ENCODE measurements at places on chromosomes 16 and 17.

GRCh38 chr17:49249292-49249794 lies 18.8 kb upstream of the PHOSPHO1 start:
- DNase-seq = no peak

- DNase-seq = no peak
These were observed 69.2 kb downstream of the MAP2K4 start for GRCh38 chr17:12089809-12090384.

DNA sequence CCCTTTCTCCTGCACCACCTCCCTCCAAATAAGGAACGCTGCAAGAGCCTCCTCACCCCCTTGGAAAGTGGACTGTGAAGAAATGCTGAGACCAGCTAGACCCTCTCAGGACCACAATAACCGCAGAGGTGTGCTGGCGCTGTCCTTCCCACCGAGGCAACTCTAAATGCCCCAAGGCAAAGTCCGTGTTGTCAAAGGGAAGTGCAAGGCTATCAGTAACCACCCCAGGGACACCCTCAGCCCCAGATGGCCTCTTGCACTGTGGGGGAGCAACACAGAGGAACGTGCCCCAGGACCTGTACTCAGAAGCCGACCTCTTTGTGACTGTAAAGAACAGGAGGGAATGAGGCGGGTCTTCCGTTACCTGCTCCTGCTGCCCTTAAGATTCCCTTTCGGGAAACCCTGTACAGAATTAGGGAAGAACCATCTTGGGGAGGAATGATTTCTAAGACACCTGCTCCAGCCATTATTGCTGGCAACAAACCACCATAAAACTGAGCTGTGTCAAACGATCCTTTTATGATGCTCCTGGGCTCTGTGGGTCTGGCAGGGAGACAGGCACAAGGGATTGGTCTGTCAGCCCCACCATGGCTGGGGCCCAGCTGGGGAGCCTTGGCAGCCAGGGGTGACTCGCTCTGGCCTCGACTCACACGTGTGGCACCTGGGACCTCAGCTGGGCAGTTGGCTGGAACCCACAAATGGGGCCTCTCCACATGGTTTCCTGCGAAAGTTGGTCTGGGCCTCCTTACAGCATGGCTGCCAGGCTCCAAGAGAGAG lies 14.6 kb upstream of the MED9 start:
- no peak for DNase-seq

DNA sequence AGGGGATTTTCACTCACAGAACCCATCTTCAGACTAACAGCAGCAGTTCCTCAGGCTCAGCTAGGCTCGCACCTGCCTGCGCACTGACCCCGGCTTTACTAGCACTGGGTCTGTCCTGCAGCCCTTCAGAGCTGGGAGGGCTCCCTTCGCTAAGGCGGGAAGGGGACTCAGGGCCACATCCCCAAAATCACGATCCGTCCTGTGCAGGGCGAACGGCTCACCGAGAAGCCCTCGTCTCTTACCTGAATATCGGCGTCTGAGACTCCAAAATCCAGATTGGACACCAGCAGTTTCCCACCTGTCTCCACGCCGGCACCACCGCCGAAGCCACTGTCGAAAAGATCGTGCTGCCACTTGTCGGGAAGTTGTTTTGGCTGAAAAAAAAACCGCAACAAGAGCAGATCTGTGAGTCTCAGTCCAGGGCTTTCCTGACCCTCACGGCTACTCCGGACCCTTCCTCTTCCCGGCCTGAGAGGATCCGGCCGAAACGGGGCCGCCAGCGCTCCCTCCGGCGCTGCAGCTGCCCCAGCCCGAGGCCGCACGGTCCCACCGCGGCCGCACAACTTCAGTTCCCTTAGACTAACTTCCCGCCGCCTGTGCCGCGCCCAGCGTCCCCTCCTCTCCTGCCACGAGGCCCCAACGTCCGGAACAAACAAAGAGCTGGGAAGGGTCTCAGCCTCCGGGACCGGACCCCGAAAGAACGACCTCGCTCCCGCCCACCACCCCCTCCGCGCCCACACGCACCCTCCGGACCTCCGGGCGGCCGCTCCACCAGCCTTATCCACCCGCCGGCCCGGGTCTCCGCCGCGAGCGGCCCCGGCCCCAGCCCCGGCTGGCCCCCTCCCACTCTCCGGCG lies 711 bp downstream of the ALYREF start:
- no peak for DNase-seq

DNA sequence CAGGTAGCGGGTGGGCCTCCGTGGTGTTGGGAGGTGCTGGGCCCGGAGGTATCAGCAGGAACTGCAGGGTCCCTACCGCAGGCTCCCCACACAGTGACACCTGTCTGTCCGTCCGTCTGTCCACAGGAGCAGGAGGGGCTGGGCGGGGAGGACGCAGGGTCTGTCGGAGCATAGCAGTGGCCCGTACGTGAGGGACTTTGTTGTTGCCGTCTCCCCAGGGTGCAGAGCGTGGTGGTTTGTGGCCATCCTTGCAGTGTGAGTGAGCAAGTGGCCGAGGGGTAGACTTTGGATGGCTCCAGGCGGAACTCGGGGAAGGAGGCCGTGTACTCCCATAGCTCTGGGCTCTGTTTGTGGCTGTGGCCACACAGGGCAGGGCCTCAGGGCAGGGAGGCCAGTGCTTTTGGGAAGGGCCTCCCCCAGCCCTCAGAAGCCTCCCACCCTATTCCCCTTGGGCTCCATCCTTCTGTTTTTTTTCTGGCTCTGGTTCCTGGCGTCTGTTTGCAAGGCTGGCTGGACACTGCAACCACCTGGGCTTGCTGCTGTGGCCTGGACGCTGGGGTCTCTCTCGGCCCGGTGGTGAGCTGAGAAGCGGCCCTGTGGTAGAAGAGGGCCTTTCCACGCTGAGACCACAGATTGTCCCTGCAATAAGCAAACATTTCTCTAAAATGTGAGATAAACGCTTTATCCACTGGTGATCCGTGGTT lies 41.0 kb upstream of the ZNF750 start:
- no peak for DNase-seq

GRCh38 chr17:28916302-28916934 lies 13.5 kb upstream of the DHRS13 start:
- no peak for DNase-seq

DNA sequence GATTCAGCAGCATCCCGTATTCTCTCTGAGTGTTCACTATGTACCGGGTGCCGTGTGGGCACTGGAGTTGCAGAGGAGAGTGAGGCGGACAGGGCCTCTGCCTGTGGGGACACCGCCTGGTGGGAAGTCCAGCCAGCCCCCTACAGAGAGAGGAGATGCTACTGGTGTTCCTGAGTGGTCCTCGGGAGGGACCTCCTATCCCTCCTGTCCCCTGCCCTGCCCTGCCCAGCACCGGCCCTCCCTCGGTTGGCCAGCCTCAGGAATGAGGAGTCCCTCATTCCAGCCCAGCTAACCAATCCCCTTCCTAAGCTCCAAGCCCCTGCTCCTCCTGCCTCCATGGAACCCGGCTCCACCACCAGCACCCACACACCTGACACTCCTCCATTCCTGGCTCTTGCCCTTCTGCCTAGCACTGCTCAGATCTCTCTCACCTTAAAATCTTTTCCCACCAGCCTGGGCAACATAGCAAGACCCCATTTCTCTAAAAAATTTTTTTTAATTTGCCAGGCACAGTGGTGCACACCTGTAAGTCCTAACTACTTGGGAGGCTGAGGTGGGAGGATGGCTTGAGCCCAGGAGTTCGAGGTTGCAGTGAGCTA lies 2.0 kb downstream of the ASGR2 start:
- no peak for DNase-seq

DNA sequence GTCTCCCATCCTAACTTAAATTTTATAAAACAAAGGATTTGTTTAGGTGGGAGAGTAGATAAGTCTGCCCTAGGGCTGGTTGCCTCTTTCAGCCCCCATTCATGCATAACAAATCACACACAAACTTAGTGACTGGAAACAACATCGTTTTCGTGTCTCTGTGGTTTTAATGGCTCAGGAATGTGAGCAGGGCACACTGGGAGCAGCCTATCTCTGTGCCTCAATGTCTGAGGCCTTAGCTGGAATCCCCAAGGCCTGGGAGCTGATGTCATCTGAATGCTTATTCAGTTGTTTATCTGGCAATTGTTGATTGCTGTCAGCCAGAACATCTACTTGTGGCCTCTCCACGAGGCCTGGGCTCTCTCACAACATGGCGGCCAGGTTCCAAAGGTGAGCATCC lies 101.9 kb upstream of the HSBP1 start:
- DNase-seq = no peak

- no peak for DNase-seq
These were observed 2.0 kb downstream of the CACNG1 start for GRCh38 chr17:67046398-67046797.

GRCh38 chr17:66781135-66781534 lies 53.8 kb upstream of the CACNG5 start:
- no peak for DNase-seq

DNA sequence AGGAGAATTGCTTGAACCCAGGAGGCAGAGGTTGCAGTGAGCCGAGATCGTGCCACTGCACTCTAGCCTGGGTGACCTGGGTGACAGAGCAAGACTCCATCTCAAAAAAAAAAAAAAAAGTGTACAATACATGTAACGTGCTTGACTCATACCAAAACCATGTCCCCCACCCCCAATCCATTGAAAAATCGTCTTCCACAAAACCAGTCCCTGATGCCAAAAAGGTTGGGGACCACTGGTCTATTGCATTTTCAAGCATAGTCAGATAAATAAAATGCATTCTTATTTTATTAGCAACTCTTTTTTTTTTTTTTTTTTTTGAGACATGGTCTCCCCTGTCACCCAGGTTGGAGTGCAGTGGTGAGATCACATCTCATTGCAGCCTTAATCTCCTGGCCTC lies 52.1 kb downstream of the COPRS start:
- no peak for DNase-seq

GRCh38 chr17:2563061-2563460 lies 30.4 kb upstream of the PAFAH1B1 start:
- DNase-seq = no peak

DNA sequence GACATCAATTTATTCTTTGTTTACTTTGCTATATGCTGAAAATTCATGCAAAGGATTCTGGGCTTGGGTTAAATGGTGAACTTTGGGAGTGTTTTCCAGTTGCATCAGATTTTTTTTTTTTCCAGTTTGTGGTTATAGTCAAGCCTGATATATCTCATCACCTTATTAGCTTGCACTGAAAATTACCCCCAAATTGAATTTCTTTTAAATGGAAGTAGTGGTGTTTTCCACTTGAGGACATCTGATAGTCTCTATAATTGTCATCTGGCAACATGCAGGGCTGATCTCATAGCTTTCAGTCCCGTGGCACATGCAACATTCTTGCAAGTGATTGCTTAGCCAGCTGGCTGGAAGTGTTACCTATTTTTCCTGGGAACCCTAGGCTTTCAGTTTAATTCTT lies 4.7 kb upstream of the KRTAP3-1 start:
- DNase-seq = no peak

DNA sequence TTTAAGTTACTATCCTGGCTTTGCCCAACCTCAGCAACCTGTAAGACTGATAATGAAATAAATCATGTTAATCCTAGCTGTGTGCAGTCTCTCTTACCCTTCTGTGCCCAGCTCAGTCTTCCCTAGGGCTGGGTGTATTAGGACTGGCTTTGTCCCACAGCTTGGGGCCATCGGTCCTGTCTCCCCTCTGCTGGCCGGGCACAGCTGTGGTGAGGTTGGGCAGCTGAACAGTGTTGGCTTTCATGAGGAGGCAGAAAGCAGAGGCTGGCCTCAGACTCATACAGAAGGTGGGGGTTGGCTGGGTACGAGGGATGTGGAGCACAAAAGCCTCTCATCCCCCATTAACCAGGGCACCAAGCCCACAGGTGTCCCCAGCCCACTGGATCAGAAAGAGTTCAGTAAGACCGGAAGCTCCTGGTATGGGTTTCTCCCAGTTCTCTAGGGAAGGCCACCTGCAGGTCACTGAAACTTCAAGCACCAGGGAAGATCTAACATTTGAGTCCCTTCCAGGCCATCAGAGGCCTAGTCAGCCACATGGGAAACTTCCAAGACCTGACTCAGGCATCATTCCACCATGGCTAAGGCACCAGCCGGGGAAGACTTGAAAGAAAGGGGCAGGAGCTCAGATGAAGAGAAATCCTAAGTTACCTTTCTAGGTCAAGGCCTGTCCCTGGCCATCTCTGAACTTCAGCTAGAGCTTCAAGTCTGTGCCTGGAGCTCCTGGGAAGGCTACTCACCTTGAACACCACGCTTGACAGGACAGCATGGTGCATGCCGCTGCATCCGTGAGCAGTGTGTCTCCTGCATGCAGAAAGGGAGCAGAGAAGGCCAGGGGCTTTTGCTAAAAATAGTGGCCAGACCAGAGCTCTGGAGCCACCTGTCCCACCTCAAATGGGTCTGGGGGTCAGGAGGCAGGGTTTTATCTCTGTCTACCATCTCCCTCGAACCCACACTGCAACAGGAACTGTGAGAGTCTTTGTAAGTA lies 8.8 kb downstream of the CNP start:
- DNase-seq = no peak

GRCh38 chr16:35908152-35908551 lies 2448.7 kb downstream of the TP53TG3F start:
- DNase-seq = no peak

DNA sequence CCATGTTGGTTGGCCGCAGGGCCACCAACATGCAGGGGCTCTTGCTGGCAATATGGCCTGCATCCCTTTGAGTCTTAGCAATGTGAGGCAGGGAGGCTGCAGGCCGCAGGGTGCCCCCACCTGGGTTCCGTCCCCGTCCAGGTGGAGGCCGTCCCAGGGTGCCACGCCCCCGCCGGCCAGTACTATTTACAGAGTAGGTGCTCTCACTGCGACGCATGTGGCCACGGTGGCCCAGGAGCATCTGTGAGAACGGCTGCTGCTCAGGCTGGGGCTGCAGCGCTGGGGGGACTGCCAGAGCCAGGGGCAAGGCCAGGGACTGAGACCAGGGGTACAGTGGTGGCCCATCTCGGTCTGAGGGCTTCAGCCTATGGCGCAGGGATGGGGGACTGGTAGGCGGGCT lies 3.6 kb downstream of the MATCAP1 start:
- DNase-seq = no peak

- DNase-seq = no peak
These were observed 267.8 kb downstream of the CA10 start for GRCh38 chr17:51890710-51891109.

DNA sequence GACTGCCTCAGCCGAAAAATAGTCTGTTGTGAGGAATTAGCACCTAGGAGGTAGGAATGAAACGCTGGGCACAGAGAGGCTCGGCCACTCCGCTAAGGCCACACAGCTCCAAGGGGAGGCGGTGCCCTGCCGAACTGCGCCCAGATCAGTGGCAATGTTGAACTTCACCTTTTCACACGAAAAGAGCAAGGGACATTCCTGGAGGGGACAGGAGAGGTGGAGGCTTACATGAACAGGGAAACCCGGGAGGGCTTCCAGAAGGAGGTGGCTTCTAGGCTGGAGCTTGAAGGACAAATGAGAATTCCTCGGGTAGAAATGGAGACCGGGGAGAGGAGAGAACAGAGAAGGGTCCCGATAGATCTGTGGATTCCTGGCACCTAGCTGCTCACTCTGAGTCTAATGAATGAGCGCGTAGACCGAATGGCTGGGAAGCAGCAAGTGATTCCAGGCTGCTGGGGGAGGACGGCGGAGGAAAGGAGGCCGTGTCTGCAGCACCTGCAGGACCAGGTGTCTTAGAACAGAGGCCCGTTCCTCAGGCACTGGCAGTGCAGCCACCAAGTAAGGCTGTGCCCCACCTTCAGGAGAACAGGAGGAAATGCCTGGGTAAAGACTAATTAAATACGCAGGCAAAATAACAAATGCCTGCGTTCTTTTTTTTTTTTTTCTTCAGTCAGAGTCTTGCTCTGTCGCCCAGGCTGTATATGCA lies 722 bp upstream of the SLC38A10 start:
- DNase-seq = peak; percentile 43

- no peak for DNase-seq
These were observed 44.1 kb downstream of the PCTP start for GRCh38 chr17:55794725-55795482.
